Inflammatory macrophage treated with lipopolysaccharide for 4 hours (primary cell): ENCODE measurements at places on chromosomes 7 and 10.
A peak's percentile ranks its signal among the peaks of the same experiment; 100 is the strongest.

DNA sequence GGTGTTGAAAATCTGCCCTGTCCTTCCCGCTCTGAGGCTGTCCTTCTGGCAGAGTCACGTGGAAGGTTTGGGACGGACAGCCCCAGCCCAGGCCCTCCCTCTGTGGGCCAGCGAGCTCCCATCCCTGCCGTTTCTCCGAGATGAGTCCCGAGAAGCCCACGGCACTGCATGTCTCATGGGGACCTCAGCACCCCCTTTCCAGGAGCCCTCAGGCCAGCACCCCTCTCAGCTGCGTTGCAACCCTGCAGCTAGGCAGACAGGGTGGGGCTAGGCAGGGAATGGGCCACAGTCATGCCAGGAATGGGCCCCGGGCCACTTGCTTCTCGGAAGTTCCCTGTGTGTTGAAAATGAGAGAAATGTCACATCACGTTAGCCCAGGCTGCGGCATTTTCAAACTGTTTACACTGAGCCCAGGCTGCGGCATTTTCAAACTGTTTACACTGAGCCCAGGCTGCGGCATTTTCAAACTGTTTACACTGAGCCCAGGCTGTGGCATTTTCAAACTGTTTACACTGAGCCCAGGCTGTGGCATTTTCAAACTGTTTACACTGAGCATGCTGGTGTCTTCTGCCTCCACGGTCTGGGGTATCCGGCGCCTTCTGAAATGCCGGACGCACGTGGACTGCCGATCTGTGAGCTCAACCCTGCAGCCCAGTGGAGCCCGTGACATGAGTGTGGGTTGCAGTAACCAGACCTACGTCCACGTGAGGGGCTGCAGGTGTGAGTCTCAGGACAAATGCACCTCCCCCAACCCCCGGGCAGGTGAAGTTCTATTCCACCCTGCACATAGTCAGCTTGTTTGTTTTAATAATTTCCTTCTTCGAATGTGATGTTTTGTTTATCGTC lies 42.6 kb downstream of the FAM20C start:
- no peak for DNase-seq

DNA sequence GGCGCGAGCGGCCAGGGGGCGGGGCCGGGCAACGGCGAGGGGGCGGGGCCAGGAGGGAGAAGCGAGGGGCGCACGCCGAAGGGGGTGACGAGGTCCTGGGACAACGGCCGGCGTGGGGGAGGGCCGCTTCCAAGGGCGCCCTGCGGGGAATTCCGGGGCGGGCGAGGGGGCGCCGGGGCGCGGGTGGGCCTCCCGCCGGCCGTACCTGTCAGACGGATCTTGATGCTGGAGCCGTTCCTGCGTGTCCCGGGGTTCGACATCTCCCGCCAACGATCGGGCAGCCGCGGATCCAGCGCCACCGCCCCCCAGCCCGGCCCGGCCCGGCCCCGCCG lies 421 bp downstream of the SMURF1 start:
- no peak for DNase-seq

GRCh38 chr7:1320616-1321240 lies 88.1 kb downstream of the UNCX start:
- DNase-seq = no peak

DNA sequence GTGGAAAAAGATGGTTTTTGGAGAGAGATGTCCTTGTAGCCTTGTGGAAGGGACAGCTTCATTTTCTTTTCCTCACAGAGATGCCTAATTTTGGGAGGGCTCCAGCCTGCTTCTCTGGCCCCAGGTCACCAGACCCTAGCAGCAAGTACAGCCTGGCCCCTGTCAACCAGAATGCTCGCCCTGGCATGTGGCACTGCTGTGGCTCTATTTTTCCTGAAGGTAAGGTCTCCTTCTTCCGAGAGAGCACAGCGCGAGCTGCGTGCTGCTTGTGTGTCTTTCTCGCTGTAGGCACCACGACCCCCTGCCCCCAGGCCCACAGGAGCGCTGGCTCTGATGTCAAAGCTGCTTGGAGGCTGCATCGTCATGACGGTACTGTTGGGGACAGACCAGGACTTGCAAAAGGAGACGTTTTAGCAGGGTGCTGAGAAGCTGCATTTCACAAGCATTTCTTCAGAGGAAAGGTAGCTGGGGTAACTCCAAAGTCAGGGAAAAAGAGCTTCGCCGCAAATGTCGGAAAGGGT lies 58.7 kb downstream of the CLEC2L start:
- no peak for DNase-seq

- DNase-seq = no peak
These were observed 16.8 kb downstream of the LIPM start for GRCh38 chr10:88819290-88819689.

DNA sequence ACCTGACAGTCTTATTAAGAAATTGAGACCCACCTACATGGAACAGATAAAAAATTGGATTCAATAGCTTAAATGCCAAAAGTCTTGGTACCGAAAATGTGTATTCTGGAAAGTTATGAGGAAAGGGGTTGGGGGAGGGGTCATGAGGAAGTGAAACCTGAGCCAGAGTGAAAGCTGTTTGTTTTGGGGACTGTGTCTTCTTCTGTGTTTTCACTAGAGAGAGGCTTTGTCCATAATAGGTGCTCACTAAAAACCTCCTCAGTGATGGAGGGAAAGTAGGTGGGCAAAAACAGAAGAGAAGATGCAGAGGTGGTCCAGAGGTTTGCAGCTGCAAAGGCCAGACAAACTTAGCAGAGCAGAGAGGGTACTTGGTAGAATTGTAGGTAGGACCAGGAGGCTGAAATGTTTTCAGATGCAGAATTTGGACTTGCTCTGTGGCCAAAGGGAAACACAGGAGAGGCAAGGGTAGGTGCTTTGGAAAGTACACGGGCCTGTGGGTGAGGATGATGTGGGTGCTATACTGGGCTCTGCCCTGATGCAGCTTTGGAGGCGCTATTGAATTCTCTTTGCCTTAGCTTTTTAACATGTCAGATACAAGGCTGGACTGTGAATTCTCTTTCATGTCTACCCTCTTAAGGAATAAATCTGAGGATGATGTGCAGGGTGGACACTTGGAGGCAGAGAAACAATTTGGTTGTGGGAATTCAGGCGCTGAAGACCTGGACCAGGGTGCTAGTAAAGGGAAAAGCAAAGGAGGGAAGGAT lies 254.6 kb downstream of the PTEN start:
- peak; percentile 52 for DNase-seq

DNA sequence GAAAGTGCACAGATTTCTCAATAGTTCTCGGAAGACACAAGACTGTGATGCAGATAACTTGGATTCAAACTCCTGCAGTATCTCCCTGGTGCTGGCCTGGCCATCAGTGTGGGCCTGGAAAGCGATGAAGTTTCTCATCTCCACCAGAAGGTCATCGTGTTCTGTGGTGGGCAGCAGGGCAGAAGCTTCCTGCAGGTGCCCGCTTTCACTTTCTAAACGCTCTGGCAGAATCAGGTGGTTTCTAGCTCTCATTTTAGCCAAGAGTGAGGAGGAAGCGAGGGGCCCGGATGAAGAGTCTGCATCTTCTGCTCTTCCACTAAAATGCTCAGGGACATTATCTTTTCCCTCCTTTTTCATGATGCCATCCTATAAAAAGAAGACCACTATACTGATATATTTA lies 63.0 kb upstream of the DRGX start:
- DNase-seq = no peak

DNA sequence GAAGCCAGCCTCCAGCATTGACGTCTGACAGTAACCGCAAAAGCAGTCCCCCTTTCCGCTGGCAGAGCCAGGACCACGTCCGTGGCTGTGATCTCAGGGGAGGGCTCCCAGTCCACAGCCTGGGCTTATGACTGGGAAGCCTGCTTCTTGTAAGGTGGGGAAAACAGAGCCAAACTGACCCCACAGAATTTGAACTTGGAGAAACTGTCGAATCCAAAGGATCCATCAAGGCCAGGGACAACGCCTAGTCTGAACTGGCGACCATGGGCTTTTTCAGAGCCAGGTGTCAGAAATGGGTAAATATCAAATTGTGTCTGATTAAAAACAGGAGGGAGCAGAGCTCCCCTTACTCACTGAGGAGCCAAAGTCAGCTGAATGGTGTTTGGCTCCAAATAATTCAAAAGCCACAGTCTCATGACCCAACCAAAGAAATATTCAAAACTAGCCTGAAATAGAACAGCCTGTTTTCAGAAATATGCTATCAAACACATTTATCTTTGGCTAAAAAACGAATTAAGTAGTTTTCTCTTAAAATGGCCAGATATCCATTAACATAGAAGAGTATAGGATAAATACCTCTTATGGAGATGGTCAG lies 751.4 kb upstream of the GALNT17 start:
- DNase-seq = no peak

- no peak for DNase-seq
These were observed 25.7 kb downstream of the COG5 start for GRCh38 chr7:107538001-107538400.

DNA sequence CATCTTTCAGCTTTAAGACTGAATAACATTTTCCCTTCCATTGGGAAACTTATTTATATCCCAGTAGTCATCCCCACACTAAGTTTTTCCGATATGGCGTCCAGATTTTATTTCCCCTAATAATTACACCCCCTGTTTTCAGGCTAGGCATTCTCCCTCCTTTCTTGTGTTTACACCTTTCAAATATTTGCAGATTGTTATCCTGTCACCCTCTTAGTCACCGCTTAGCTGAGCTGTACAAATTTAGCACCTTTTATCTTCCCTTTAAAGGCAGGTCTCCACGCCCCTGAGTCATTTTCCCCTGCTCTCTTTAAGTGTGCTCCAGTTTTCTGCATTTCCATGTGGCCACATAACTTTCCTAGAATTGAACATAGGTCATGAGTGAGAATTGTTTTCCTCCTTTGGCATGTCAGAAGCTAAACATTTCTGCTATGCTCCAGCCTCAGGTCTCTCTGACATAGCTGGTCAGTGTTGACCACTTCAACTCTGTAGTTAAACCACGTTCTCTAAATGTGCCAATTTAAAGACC lies 47.4 kb downstream of the LRRC4 start:
- DNase-seq = no peak

GRCh38 chr7:92621026-92621540 lies 30.9 kb upstream of the FAM133B start:
- peak; percentile 86 for DNase-seq

- DNase-seq = no peak
These were observed 570.1 kb upstream of the MGMT start for GRCh38 chr10:128896963-128897362.

GRCh38 chr7:88203401-88203800 lies 16.4 kb downstream of the SRI start:
- no peak for DNase-seq

- DNase-seq = no peak
These were observed 4.5 kb downstream of the VGF start for GRCh38 chr7:101160910-101161309.

DNA sequence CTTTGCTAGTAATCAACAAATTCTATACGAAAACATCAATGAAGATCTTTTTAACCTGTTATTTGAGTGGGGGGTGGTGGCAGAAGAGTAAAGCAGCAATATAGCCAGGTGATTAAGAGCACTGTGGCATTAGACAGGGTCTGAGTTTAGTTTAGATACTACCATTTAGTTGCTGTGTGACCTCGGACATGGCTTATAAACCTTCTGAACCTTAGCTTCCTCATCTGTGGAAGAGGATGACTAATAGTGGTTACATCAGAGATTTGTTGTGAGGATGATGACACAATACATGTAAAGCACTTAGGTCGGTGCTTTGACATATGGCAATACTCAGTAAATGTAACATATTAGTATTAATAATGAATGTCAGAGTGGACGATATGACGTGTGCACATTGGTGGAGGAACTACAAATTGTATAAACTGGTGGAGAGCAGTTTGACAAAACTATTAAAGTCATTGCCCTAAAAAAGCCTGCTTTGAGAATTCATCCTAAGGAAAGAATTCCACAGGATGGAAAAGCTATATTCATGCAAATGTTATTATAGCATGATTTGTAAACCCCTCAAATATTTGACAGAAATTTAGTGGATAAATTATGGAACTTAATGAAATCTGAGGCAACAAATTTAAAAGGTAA lies 24.3 kb downstream of the SPAG6 start:
- DNase-seq = peak; percentile 97

GRCh38 chr7:101754424-101755159 lies 62.8 kb upstream of the CUX1 start:
- peak; percentile 85 for DNase-seq

GRCh38 chr7:92133133-92133736 lies 1.0 kb downstream of the CYP51A1 start:
- DNase-seq = peak; percentile 32

DNA sequence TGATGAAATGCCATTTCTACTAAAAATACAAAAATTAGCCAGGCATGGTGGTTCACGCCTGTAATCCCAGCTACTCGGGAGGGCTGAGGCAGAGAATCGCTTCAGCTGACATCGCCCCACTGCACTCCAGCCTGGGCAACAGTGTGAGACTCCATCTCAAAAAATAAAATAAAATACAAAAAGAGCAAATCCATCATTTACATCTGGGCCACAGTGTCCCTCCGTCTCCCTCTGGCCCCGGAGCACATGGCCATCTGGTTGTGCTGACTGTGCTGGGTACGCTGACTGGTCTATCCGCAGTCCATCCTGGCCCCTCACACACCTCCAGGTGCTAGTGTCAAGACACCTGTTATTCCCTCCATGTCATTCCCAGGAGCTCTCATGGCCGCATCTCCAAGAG lies 42.1 kb downstream of the KCNH2 start:
- no peak for DNase-seq

DNA sequence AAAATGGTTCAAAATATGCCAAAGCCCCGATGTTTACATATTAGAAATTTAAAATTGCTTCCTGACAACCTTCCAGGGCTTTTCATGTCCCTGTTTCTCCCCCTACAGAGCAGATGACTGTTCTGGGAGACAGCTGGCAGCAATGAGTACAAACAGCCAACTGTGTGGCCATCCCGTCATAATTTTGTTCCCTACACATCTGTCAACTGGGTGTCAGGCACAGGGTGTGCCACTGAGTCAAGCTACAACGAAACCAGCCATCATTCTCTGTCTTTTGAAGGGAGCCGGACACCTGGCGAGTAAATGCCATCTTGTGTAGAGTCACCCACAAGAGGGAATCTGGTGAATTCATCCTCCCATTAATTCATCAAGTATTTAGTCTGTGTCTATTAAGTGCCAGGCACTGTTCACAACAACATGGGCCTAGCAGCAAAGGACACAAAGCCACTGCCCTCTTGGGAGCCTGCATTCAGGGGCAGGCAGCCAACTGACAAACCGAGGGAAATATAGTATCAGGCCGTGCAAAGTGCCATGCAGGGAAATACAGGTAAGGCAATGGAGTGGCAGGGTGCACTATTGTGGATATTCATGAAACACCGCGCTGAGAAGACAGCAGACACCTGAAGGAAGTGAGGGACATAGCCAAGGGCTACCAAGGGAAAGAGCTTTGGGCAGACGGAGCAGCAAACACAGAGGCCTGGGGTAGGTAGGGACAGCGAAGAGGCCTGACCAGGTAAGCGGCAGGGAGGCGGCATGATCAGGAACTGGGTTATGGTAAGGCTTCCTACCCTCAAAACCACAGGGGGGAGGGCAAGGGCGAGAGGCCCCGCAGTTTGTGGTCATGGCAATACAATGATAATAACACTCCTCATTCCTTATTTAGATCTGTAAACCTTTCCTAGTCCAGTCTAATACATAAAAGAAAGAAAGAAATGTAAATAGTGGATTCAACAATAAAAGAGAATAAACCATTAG lies 213.6 kb downstream of the FAM107B start:
- DNase-seq = no peak
